ENCODE measurements at places on chromosomes 12 and 14. TPM values are rescaled to one million over a fixed set of nuclear protein-coding genes. Genes with fewer than 3 reads are reported as not detected.

DNA sequence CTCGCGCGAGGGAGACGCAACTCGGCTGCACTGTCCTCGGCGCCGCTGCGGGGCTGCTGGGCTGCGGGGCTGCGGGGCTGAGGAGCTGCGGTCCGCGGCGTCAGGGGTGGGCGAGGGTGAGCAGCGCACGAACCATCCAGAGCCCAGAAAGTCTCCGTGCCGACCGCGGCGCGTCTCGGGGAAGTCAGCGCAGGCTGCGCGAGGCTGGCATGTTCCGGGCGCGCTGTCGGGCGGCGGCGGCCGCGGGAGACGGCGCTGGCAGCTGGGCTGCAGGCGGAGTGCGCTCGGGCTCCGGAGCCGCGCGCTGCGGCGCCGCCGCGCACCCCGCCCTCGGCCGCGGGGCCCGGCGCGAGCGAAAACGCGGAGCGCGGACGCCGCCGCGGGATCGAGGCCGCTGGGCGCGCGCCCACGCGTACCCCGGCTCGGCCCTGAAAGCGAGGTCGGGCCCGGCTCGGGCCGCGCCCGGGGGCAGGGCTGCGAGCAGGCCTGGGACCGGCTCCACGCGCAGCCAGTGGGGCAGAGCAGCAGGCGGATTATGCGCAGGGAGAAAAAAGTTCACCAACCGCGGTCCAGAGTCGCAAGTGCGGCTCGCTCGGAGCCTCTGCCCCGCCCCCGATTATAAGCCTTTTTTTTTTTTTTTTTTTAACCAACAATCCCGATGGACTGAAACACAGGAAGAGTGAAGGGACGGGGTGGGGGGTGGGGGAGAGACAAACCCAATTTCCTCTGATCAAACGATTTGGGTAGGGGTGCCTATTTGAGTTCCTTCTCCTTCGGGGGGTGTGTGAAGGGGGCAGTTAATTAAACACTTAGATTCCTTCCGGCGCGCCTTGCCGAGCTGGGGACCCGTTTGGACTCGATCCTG is at the start of gene PRICKLE1:
PRICKLE1 (minus strand) TSS at position 282 of the 865 bp plus-strand sequence. CDS start 117,230 bp downstream, outside the sequence.
- H3K27ac ChIP-seq = peak within 1 kb of the TSS; percentile 62
- no peaks in the 10 kb centered on the region for H3K36me3 ChIP-seq
- H3K27me3 ChIP-seq = no peaks in the 10 kb centered on the region
- H3K4me1 ChIP-seq = no peaks in the 10 kb centered on the region
- peak within 1 kb of the TSS; percentile 65 for H3K4me3 ChIP-seq

GRCh38 chr14:76834241-76834661 is 8.0 kb downstream of the LRRC74A start:
- no peak for DNase-seq
- H3K4me1 ChIP-seq = no peaks in the 10 kb centered on the region
- no peak overlapping the region for H3K4me3 ChIP-seq
- no peak overlapping the region for H3K27ac ChIP-seq
- H3K27me3 ChIP-seq = no peaks in the 10 kb centered on the region
- no peaks in the 10 kb centered on the region for H3K36me3 ChIP-seq

- DNase-seq = no peak
- no peaks in the 10 kb centered on the region for H3K36me3 ChIP-seq
- no peaks in the 10 kb centered on the region for H3K4me1 ChIP-seq
Observed at GRCh38 chr12:64083285-64084210, 138.5 kb downstream of the KICS2 start.

DNA sequence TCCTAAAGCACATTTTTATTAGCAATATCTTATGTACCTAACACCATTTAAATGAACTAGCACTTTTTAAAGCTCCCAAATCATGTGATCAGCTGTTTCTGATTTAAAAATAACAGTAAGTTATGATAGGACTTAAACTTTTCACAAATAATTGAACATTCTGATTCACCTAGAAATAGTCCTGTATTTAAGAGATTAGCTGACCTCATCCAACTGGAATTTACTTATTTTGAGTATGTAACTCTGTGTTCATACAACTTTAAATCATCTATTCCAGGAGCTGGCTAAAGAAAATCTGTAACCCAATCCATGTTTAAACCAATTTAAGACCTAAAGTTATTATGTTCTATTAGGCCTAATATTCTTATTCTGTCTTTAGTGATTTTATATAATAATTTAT is 184.3 kb downstream of the CCDC91 start:
- no peaks in the 10 kb centered on the region for H3K27me3 ChIP-seq
- no peak overlapping the region for H3K4me3 ChIP-seq
- no peak for DNase-seq

GRCh38 chr12:73659802-73660201 is 877.8 kb upstream of the ATXN7L3B start:
- no peak overlapping the region for H3K4me3 ChIP-seq
- no peaks in the 10 kb centered on the region for H3K36me3 ChIP-seq
- H3K27me3 ChIP-seq = no peaks in the 10 kb centered on the region
- DNase-seq = no peak
- no peaks in the 10 kb centered on the region for H3K4me1 ChIP-seq
- H3K27ac ChIP-seq = no peak overlapping the region

DNA sequence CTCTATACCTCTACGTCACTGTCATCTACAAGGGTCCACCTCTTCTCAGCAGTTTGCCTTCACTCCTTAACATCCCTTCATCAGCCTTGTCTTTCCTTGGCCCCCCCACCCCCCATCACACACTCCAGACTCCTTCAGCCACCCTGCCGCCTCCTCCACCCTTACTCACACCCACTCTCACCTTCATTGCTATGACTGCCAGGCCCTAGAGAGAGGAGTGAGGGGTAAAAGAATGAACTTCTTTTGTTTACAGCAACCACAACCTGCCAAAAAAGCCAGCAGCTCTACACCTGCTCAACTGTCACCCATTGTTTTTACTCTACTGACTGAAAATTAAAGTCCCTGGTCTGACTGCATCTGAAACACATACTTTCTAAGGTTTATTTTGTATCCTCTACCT is 112.8 kb downstream of the DUSP6 start:
- no peaks in the 10 kb centered on the region for H3K4me1 ChIP-seq
- no peak for DNase-seq

DNA sequence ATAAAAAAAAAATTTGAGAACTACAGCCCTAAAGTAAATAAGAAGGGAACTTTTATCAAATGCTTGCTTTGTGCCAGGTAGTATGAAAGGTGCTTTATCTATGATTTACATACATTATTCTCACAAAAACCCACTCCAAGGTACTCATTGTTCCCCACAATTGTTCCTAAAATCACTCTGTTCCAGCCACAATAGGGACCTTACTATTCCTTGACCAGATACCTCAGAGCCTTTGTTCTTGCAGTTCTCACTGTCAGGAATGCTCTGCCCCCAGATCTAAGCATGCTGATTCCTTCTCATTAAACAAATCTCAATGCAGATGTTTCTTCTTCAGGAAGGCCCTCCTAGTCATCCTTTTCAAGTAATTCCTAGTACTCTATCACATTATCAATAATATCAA is 60.2 kb downstream of the PPP1R12A start:
- no peaks in the 10 kb centered on the region for H3K27me3 ChIP-seq
- DNase-seq = no peak
- H3K36me3 ChIP-seq = peaks cover 8% of the 10 kb centered on the region
- H3K4me3 ChIP-seq = no peak overlapping the region

DNA sequence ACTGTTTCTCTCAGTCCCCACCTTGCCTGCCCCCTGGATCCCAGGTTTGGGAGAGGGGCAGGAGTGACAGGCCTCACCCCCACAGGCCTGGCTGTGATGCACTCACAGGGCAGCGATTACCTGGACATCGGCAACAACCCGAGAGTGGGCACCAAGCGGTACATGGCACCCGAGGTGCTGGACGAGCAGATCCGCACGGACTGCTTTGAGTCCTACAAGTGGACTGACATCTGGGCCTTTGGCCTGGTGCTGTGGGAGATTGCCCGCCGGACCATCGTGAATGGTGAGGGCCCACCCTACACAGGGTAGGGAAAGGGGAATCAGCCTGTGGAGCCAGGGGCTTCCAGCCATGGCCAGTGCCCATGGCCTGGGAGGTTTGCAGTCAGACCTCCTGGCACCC is 8.6 kb downstream of the ACVRL1 start:
- no peak overlapping the region for H3K27ac ChIP-seq
- H3K36me3 ChIP-seq = peaks cover 13% of the 10 kb centered on the region
- no peaks in the 10 kb centered on the region for H3K27me3 ChIP-seq
- H3K4me3 ChIP-seq = no peak overlapping the region

DNA sequence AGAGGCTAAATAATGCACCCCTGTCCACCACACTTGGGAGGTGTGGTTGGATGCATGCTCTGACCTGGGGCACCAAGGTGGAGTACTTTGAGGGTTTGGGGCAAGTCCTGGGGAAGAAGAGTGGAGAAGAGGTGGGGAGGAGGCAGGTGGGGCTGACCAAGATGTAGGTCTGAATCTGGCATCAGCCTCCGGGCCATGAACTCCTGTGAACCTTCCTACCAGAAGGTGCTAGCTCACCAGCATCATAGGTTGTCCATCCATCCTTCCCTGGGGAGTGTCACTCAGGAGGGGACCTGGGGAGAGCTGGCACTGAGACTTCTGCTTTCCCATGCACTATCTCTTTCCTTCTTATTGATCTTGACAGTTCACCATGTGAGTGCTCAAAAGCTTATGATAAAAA is 13.6 kb upstream of the EMP1 start:
- no peak overlapping the region for H3K4me3 ChIP-seq
- H3K27ac ChIP-seq = no peak overlapping the region
- H3K4me1 ChIP-seq = peaks cover 3% of the 10 kb centered on the region
- no peak for DNase-seq

GRCh38 chr14:68792979-68793733 is at the start of gene ZFP36L1:
Gene ZFP36L1, minus strand, starts transcription at chr14:68793067. Its CDS starts 129 bp downstream, at chr14:68792938.
- no peaks in the 10 kb centered on the region for H3K4me1 ChIP-seq
- H3K27me3 ChIP-seq = no peaks in the 10 kb centered on the region
- peak within 1 kb of the TSS; percentile 90 for H3K4me3 ChIP-seq
- peak; percentile 95 for DNase-seq

DNA sequence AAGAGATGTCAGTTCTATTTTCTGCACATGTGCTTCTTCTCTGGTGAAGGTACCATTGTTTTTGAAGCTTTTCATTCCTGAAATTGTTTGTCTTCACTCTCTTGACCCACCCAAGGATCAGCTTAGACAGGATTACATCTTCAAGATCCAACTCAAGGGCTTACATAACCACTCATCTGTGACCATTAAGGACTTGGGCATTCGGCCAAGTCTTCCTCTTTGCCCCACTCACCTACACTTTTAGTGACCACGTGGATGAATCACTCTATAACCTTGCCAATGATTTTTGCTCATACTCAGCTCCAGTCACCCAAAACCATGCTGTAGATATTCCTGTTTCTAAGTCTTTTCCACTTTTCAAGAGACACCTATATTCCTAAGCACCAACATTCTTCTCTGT is 36.5 kb upstream of the SSTR1 start:
- H3K27me3 ChIP-seq = no peaks in the 10 kb centered on the region
- H3K4me1 ChIP-seq = no peaks in the 10 kb centered on the region
- no peaks in the 10 kb centered on the region for H3K36me3 ChIP-seq
- H3K27ac ChIP-seq = no peak overlapping the region
- DNase-seq = no peak
- H3K4me3 ChIP-seq = no peak overlapping the region

- no peak for DNase-seq
- H3K36me3 ChIP-seq = peaks cover 41% of the 10 kb centered on the region
- no peaks in the 10 kb centered on the region for H3K4me1 ChIP-seq
- no peak overlapping the region for H3K27ac ChIP-seq
- no peaks in the 10 kb centered on the region for H3K27me3 ChIP-seq
Observed at GRCh38 chr14:63392236-63392635, 73.5 kb upstream of the GPHB5 start.

GRCh38 chr12:114764510-114764909 is 80.5 kb upstream of the TBX3 start:
- DNase-seq = no peak
- H3K4me1 ChIP-seq = no peaks in the 10 kb centered on the region
- H3K27ac ChIP-seq = no peak overlapping the region
- no peaks in the 10 kb centered on the region for H3K27me3 ChIP-seq
- H3K4me3 ChIP-seq = no peak overlapping the region

- no peak overlapping the region for H3K4me3 ChIP-seq
- no peak for DNase-seq
- peak overlapping the region; percentile 90 for H3K27ac ChIP-seq
Observed at GRCh38 chr14:77031759-77032490, 3.4 kb upstream of the IRF2BPL start.

GRCh38 chr12:73731658-73732057 is 806.0 kb upstream of the ATXN7L3B start:
- no peaks in the 10 kb centered on the region for H3K27me3 ChIP-seq
- no peak overlapping the region for H3K27ac ChIP-seq
- DNase-seq = no peak
- no peaks in the 10 kb centered on the region for H3K36me3 ChIP-seq
- H3K4me1 ChIP-seq = no peaks in the 10 kb centered on the region

- H3K4me1 ChIP-seq = peaks cover 7% of the 10 kb centered on the region
- H3K4me3 ChIP-seq = peak overlapping the region; percentile 95
- no peak for DNase-seq
- no peaks in the 10 kb centered on the region for H3K27me3 ChIP-seq
- H3K27ac ChIP-seq = peak overlapping the region; percentile 98
- no peaks in the 10 kb centered on the region for H3K36me3 ChIP-seq
Observed at GRCh38 chr12:96398424-96399119, 1.7 kb downstream of the CDK17 start.

DNA sequence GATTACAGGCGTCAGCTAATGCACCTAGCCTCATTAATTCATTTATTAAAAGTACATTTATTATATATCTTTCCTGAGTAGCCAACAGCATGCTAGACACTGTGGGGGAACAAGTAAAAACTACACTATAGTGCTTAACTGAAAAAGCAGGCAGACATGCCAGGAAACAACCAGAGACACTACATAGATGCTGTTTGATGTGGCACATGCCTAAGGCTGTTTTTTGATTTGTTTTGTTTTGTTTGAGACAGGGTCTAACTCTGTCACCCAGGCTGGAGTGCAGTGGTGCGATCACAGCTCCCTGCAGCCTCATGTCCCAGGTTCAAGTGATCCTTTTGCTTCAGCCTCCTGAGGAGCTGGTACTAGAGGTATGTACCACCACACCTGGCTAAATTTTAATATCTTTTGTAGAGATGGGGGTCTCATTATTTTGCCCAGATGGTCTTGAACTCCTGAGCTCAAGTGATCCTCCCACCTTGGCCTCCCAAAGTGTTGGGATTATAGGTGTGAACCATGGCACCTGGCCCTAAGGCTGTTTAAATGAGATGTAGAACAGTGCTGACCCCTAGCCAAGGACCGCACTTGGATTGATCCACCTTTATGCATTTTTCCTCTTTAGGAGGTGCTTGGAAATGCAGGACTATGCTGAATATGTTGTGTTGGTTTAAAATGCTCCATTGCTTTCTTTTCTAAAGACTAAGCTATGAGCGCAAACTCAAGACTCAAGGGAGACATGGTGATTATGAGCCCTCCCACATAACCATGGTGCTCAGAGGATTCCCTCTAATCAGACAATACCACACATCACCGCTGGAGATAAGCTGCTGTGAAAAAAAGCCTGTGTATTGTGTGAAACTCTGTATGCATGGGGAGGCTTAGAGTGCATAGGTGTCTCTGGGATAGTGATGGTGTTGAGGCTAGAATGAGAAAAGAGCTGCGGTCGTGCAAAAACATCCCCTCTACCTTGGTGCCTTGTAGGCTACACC is 10.5 kb upstream of the C14orf93 start:
- no peaks in the 10 kb centered on the region for H3K36me3 ChIP-seq
- H3K4me3 ChIP-seq = no peak overlapping the region
- no peak overlapping the region for H3K27ac ChIP-seq
- DNase-seq = no peak
- H3K27me3 ChIP-seq = no peaks in the 10 kb centered on the region

The SERPINA12 gene
- total RNA-seq = not detected

The MYO1H gene
- not detected for total RNA-seq

The DAO gene
- total RNA-seq = 1.2 TPM

The HOMEZ gene
- total RNA-seq = 23.9 TPM

The PTPN6 gene
- total RNA-seq = 41.6 TPM

The PTCSC3 gene
- total RNA-seq = not detected

The FBLN5 gene
- total RNA-seq = 61.1 TPM

The IAPP gene
- total RNA-seq = not detected

Measured in Peyer's patch (tissue), 4 donors.